Activated effector memory CD4-positive, alpha-beta T cell treated with Interleukin-2 at 50 U/mL for 16 hours (primary cell): ENCODE measurements at places on chromosomes 5 and 9.

GRCh38 chr9:33165263-33166151 is 1.6 kb downstream of the B4GALT1 start:
- DNase-seq: no peak

DNA sequence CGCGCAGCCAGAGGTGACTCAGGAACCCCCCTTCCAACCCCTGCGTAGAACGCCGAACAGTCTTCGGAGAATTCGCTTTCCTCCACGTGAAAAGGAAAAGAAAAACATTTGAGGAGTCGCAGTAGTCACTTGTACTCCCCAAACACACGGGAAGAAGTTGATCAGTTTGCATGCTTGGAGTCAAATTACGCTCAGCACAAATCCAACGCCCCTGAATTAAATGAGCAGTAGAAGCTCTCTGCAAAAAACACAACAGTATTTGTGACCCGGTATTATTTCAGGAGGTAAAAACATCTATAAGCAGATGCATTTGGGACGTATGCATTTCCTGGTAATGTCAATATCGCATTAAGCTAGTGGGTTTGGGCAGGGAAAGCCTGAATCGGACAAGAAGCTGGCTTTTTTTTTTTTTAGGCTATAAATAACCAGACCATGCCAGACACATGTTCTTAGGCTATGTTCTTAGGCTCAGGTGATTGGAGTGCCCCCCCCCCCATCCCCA is 854 bp upstream of the ARL15 start:
- no peak for DNase-seq

DNA sequence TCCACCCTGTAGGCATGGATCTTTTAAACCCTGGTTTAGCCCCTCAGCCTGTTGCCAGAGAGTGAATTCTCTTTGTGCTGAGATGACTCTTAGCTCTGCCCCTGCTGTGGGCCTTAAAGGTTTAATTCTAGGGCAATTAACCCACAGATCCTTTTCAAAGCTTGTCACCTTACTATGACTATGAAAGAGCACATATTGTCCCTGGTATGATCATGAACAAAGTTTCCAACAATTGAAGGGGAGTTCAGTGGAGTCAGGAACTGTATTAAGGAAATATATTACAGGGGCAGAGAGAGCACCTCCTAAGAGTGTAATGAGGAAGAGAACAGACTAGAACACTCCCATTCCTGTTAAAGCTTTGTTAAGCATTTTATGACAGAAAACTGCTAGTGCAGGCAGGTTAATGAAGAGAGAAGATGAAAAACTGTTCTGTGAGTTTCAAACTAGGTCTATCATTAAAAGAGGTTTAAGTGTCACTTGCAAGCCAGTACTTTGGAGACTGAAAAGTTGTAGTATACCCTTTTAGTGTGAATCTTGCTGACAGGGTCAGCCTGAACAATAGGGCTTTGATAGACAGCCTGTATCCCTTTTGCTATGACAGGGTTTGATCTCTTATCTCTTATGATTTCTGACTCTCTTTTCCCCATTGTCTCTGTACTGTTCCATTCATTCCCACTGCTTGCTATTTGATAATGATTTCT is 104.2 kb upstream of the ELL2 start:
- DNase-seq: no peak

GRCh38 chr5:150651924-150652671 is 9.0 kb upstream of the MYOZ3 start:
- DNase-seq: no peak

- DNase-seq: no peak
Observed at GRCh38 chr5:116365006-116365496, 209.6 kb downstream of the SEMA6A start.

- no peak for DNase-seq
Observed at GRCh38 chr9:116238225-116238624, 84.6 kb downstream of the PAPPA start.

- no peak for DNase-seq
Observed at GRCh38 chr5:139641116-139642080, 6.8 kb upstream of the CXXC5 start.

GRCh38 chr5:127858116-127858784 is 155.1 kb downstream of the CCDC192 start:
- no peak for DNase-seq

DNA sequence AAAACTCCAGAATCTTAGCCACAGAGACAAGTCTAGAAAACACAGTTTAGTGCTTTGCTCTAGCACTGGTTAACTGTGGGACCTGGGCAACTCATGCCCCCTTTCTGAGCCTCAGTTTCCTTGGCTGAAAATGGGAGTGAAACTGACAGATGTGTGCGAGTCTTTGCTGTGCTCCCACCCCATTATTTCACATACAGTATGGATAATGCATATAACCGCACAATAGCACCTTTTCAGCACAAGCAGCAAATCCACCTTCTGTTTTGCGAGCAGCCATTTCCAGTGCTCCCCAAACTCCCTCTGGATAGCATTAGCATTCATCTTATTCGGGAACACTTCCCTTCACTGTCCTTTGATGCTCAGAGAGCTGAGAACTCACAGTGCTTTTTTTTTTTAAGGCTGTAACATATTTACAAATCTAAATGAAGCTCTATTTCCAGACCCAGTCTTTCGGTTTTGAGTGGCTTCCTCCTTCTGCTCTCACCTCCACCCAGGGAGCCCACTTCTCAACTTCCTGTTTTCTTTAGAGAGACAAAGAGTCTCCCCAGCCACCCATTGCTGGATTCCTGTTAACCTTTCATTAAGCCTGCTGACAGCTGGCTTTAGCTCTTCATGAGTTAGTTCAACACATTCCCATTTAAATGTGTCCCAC is 49.2 kb downstream of the TIMD4 start:
- no peak for DNase-seq

GRCh38 chr5:172477466-172477865 is 23.1 kb upstream of the SH3PXD2B start:
- no peak for DNase-seq

DNA sequence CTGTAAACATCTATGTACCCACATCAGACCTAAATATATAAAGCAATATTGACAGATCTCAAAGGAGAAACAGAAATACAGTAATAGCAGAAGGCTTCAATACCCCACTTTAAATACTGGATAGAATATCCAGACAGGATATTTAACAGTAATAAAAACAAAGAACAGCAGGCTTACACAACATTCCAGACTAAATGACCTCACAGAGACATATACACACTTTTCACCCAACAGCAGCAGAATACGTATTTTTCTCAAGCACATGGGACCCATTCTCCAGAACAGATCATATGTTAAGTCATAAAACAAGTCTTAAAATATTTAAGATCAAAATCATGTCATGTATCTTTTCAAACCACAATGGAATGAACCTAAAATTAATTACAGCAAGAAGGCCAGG is 76.8 kb downstream of the CAMSAP1 start:
- DNase-seq: no peak

DNA sequence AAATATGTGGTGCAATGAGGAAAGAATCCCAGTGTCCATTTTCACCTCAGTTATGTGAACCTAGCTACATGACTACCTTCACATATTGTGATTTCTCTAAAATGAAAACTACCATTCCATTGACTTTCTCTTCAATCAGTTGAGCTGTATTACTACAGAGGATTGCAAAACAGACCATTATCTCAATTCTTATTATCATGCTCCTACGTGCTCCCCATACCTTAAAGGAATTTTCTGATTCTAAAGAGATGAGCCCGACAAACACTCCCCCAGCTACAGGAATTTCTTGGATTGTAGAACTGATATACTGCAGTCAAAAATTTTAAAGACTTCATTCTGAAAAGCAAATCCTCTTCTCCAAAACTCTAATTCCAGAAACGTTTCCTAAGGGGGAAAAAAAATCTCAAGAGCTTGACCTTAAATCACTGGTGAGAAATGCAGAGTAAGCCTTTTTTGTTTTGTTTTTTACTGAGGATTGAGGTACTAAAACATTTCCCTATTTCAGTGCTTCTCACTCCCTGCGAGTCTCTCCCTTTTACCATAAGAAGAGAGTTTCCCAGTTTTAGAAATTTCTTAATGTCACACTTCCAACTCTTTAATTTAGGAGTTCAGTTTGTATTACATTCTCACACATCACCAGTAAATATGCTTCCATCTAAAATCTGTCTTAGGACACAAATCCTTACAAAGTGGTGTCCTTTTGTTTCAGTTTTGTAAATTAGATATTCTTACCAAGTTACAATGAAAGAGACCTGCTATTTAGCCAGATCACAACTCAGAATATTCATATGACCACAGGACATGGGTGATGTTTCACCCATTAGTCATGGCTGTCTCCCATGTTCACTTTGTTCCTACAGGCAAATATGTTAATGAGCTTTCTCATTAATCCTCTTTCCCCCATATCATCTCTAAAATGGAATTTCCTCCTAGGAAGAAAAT is 203.8 kb downstream of the TSSK1B start:
- no peak for DNase-seq

GRCh38 chr9:125145425-125145824 is 2.1 kb upstream of the SCAI start:
- DNase-seq: no peak

GRCh38 chr9:83401328-83401900 is 136.8 kb downstream of the FRMD3 start:
- no peak for DNase-seq

DNA sequence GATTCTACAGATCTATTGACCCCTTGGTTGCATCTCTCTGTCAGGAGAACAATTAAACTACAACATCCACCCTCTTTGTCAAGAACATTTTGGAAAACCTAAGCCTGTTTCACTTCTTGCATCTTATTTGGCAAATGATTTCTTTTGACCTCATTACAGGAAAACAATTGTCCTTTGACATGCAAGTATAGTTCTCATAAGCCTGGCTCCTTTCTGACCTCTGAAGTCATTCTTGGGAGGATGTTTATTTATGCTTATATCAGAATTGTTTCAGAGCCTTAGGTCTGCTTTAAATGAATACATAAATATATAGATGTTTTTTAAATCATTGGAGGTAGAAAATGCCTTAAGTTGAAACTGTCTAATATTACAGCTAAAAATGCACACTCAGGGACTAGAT is 361.3 kb upstream of the PTGER4 start:
- DNase-seq: no peak

DNA sequence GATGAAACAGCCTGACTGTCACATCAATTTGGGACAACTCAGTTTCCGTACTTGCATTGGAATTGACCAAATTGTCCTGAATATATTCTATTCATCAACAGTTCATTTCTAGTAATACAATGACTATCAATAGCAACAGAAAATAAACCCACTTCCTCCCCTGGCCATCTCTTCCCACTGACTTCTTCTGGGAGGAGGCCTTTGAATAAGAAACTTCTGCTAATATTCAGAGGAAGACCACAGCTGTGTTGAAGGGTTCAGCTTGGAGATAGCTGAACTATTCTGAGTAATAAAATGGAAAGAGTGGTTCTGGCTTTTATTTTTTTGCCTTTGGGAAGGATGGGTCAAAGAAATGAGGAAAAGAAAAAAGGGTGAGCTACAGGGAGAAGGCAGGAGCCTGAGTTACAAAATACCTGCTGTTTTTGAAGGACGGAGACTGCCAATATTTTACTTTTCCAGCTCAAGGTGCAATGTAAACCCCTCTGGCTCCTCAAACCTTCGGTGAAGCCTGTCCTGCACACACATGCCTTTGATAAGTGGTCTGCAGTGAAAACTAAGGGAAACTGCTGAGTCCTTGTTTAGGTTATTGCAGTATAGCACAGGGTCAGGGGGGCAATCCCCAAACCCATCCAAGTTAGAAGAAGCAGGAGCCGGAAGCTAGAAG is 29.9 kb downstream of the FYB1 start:
- DNase-seq: no peak

GRCh38 chr5:22329683-22330082 is 523.5 kb downstream of the CDH12 start:
- no peak for DNase-seq

- DNase-seq: no peak
Observed at GRCh38 chr5:110402562-110402961, 323.9 kb downstream of the TMEM232 start.

DNA sequence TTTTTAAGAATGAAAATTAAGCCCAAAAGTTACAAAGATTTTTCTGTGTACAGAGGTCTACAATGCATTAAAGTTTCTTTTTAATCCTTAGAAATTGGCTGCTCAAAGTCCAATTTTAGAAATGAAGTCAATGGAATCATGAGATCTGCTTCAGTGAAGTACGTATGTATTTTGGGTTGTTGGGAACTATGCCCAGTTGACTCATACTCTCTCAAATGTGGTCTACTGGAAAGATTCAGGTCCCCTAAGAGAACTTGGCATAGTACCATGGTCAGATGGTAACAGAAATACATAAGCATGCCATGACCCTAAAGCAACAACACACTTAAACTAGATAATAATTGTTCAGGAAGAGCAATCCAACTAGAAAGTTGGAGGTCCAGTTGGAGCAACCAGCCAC is 23.0 kb downstream of the FBLL1 start:
- DNase-seq: no peak

- no peak for DNase-seq
Observed at GRCh38 chr9:91896513-91897121, 53.4 kb downstream of the ROR2 start.

- DNase-seq: no peak
Observed at GRCh38 chr5:169303119-169303515, 2.2 kb upstream of the SLIT3 start.

- DNase-seq: no peak
Observed at GRCh38 chr9:16281707-16282106, 588.8 kb downstream of the BNC2 start.

DNA sequence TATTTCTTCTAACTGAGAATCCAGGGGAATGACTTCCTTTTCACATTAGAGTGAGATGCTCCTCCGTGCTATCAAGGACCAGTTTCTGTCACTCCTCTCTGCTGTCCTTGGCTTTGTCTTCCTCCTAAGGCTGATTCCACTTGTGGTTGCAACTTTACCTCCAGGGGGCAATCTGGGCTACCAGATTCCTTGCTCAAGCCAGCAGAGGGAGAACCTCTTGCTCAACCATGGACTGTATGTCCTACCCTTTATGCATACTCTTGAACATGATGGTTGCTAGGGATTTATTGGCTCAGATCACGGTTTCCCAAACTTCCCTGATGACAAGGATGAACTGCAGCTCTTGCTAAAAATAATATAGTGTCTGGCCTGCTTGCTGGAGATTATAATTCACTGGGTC is 24.0 kb downstream of the NNT start:
- DNase-seq: no peak
